GM23338 (cell line): ENCODE measurements at places on chromosomes 5 and 9.
A peak's percentile ranks its signal among the peaks of the same experiment; 100 is the strongest.

- no peak overlapping the region for H3K27ac ChIP-seq
- H3K4me3 ChIP-seq, result no peak overlapping the region
These were observed 224.7 kb downstream of the FSTL4 start for GRCh38 chr5:133387621-133388020.

- no peak overlapping the region for H3K27ac ChIP-seq
- H3K4me3 ChIP-seq, result no peak overlapping the region
- H3K36me3 ChIP-seq, result no peaks in the 10 kb centered on the region
These were observed 164.6 kb downstream of the ROR2 start for GRCh38 chr9:91785447-91785842.

DNA sequence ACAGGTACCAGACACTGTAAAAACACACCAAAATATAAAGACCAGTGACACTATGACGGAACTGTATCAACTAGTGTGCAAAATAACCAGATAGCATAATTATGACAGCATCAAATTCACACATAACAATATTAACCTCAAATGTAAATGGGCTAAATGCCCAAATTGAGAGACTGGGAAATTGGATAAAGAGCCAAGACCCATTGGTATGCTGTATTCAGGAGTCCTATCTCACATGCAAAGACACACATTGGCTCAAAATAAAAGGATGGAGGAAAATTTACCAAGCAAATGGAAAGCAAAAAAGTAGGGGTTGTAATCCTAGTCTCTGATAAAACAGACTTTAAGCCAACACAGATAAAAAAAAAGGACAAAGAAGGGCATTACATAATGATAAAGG is 416.3 kb upstream of the ZNF608 start:
- DNase-seq, result no peak
- H3K27me3 ChIP-seq, result no peaks in the 10 kb centered on the region
- no peak overlapping the region for H3K4me3 ChIP-seq

DNA sequence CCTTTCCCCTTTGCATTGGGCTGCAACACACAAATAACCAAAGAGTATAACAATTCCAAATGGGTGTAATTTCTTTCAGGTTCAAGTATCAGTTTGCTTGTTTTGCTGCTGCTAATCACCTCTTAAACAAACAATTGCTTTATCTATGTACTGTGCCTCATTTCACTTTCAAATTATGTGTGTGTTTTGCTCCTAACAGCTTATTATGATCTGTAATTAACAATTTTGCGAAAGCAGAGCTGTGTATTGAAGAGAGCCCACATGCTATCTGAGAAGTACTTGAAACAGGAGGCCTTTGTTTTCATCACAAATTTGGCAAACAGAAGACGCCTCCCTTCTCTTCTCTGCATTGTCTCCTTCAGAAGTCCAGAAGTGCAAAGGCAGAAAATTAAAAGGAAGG is 312.0 kb downstream of the TLE1 start:
- H3K4me3 ChIP-seq, result no peak overlapping the region
- no peak for DNase-seq
- H3K27ac ChIP-seq, result no peak overlapping the region
- no peaks in the 10 kb centered on the region for H3K36me3 ChIP-seq
- H3K4me1 ChIP-seq, result 0 out of 2 replicates have a peak, but pooled peaks cover 7% of the 10 kb centered on the region

- H3K4me3 ChIP-seq, result no peak overlapping the region
- H3K4me1 ChIP-seq, result peaks cover 22% of the 10 kb centered on the region
- H3K27me3 ChIP-seq, result no peaks in the 10 kb centered on the region
- no peak overlapping the region for H3K27ac ChIP-seq
These were observed 184.6 kb upstream of the DMAC1 start for GRCh38 chr9:7984203-7984602.

DNA sequence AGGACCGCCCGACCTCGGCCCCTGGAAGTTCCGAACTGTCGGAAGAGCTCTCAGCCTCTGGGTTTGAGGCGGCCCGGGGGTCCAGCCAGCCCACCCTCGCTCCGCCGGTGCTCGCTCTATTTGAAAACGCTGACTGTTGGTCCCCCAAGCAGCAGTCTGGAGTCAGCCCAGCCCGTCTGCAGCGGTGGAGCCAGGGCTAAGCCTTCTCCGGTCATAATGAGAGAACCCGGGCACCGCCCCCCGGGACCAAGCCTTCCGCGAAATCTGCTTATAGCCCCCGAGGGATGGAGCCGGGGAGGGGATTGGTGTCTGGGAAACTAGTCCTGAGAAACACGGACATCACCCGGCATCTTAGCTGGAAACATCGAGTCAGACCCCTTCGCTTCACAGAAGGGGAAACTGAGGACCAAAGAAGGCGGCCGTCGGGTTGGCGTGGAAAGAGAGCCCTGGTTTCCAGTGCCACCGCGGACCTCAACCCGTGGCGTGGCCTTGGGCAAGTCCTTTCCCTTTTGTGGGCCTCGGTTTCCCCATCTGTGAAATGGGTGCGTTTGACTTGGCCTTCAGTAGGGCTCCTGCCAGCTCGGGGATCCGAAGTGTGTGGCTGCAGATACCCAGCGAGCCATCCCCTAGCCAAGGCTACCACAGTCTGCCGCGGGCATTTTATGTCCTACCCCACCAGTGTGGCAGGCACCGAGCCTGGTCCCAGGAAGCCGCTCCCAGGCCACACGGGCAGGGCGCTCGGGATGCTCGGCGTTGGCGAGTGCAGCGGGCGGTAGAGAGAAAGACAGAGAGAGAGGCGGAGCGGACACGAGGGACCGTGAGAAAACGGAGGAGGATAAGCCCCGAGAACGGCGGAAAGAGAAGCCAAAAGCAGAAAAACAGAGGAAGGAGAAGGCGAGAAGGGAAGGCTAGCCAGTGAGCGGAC is 857 bp downstream of the ADAM19 start:
- no peak overlapping the region for H3K27ac ChIP-seq
- peak overlapping the region; percentile 80 for H3K4me3 ChIP-seq

GRCh38 chr5:16090270-16090669 is 89.3 kb downstream of the MARCHF11 start:
- H3K36me3 ChIP-seq, result no peaks in the 10 kb centered on the region
- no peak overlapping the region for H3K4me3 ChIP-seq
- no peak overlapping the region for H3K27ac ChIP-seq
- no peaks in the 10 kb centered on the region for H3K4me1 ChIP-seq
- H3K27me3 ChIP-seq, result no peaks in the 10 kb centered on the region
- peak; percentile 8 for DNase-seq

GRCh38 chr5:111752426-111752965 is 4.5 kb downstream of the NREP start:
- H3K36me3 ChIP-seq, result no peaks in the 10 kb centered on the region
- H3K27me3 ChIP-seq, result no peaks in the 10 kb centered on the region
- DNase-seq, result no peak
- no peak overlapping the region for H3K27ac ChIP-seq
- 0 out of 2 replicates have a peak overlapping the region, but pooled peaks have one; percentile 9 for H3K4me3 ChIP-seq

DNA sequence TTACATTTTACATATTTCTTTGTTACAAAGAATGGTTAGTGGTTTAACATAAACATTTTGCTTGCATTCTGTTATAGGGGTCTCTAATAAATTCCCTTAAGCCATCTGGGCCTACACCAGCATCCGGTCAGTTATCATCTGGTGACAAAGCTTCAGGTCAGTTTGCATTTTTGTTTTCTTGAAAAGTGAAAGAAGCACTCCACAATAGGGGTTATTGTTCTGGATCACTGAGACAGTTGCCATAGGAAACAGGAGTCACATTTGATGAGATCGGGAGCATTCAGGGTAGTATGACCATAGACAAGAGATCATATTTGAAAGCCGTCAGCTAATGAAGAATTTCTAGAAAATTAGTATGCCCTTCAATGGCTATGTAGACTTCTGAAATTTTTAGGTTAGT is 63.6 kb downstream of the NUP214 start:
- no peaks in the 10 kb centered on the region for H3K27me3 ChIP-seq
- no peak overlapping the region for H3K27ac ChIP-seq
- H3K4me1 ChIP-seq, result no peaks in the 10 kb centered on the region

DNA sequence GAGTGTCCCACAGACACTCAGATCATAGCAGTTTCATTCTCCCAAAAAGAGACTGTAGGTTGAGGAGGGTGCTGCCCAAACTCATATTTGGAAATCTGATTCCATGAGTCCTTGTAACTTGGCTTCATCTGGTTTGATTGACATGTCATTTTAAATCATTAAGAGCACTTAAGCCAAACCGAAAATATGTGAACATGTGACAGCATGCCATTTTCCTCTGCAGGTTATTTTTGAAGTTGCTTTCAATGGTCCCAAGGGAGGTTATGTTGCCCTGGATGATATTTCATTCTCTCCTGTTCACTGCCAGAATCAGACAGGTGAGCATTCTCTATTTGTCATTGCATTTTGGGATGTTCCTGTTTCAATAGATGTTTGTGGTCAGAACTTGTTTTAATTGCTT is 87.6 kb downstream of the MAMDC2 start:
- no peaks in the 10 kb centered on the region for H3K36me3 ChIP-seq
- no peak for DNase-seq
- no peak overlapping the region for H3K27ac ChIP-seq
- H3K4me3 ChIP-seq, result no peak overlapping the region

DNA sequence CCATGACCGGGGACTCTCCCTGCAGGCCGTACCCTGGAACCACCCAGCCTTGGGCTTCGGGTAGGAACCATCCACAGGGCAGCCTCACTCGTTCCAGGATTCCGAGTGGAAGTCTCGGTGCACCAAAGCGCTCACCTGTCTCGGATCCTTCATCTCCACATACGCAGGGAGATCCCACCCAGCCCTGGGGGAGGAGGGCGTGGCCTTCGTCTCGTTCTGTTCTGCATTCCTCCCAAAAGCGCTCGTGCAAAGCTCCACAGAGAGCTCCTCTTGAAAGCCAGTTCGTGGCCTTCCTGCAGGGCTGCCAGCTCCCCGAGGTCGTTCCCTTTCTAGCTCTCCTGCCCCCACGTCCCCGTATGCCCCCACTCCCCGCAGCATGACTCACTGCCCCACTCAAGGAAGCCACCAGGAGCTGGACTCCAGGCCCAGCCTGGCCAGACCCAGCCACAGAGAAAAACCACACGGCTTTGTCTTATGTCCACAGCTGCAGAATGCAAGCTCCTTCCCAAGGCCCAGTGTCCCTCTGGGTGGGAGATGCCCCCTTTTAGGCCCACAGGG is 65.0 kb upstream of the SARDH start:
- H3K4me1 ChIP-seq, result no peaks in the 10 kb centered on the region
- no peak for DNase-seq
- H3K27ac ChIP-seq, result no peak overlapping the region
- no peaks in the 10 kb centered on the region for H3K36me3 ChIP-seq
- no peaks in the 10 kb centered on the region for H3K27me3 ChIP-seq
- H3K4me3 ChIP-seq, result no peak overlapping the region

- peak; percentile 81 for DNase-seq
- no peaks in the 10 kb centered on the region for H3K36me3 ChIP-seq
- H3K4me1 ChIP-seq, result peaks cover 24% of the 10 kb centered on the region
- H3K27ac ChIP-seq, result no peak overlapping the region
- peak overlapping the region; percentile 65 for H3K4me3 ChIP-seq
These were observed 428 bp downstream of the SLCO4C1 start for GRCh38 chr5:102295534-102296177.

- H3K27me3 ChIP-seq, result no peaks in the 10 kb centered on the region
- no peak overlapping the region for H3K27ac ChIP-seq
- H3K4me1 ChIP-seq, result no peaks in the 10 kb centered on the region
These were observed 75.8 kb downstream of the AOPEP start for GRCh38 chr9:94802251-94802650.

DNA sequence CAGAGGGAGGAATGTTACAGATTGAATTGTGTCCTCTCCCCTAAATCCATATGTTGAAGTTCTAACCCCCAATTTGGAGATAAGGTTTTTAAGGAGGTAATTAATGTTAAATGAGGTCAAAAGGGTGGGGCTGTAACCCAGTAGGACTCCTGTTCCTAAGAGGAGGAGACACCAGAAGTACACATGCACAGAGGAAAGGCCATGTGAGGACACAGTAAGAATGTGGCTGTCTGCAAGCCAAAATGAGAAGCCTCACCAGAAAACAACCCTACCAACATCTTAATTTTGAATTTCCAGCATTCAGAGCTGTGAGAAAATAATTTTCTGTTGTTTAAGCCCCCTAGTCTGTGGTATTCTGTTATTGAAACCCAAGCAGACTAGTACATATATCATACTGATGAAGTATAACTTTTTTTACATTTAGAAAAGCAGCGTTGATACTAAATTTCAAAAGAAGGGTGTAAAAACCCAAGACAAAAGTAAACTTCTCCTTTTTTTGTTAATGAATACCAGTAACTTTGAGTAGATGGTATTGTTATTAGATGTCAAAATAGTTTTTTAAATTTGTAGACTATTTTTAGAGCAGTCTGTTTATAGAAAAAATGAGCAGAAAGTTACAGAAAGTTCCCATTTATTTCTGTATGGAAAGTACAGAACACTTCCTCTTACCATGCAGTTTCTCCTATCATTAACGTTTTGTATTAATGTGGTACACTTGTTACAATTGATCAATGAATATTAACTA is 25.1 kb downstream of the RNF180 start:
- no peaks in the 10 kb centered on the region for H3K4me1 ChIP-seq
- no peaks in the 10 kb centered on the region for H3K27me3 ChIP-seq
- no peak for DNase-seq
- H3K27ac ChIP-seq, result no peak overlapping the region
- H3K4me3 ChIP-seq, result no peak overlapping the region

DNA sequence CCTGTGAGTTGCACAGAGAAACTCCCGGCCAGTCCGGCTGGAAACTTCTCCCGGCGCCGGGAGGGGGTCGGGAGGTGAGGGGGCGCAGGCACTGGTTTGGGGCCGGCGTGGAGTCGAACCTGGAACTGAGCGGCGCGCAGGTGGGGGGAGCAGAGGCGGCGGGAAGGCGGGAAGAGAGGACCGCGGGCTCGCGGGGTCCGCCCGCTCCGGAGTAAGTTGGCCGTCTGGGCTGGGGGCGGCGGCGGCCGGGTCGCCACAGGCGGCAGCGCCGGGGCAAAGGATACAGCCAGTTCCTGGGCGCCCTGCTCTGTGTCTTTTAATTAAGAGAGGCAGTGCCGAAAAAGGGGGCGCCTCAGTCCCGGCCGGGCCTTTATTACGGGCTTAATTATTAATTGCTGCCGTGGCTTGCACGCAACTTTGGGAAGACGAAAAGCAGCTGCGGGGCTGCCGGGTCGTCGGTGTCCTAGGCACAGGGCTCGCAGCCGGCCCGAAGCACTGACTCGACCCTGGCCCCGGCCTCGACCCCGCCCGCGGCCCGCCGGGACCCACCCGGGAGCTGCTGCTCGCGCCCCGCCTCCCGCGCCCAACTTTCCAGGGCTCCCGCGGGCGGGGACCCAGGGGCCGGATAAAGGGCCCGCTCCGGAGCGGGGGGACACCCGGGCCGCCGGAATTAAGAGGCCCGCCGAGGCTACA is 1.1 kb downstream of the NTNG2 start:
- peak; percentile 39 for DNase-seq
- H3K27me3 ChIP-seq, result peaks cover 77% of the 10 kb centered on the region
- H3K27ac ChIP-seq, result no peak overlapping the region
- H3K36me3 ChIP-seq, result no peaks in the 10 kb centered on the region
- H3K4me3 ChIP-seq, result peak overlapping the region; percentile 73

DNA sequence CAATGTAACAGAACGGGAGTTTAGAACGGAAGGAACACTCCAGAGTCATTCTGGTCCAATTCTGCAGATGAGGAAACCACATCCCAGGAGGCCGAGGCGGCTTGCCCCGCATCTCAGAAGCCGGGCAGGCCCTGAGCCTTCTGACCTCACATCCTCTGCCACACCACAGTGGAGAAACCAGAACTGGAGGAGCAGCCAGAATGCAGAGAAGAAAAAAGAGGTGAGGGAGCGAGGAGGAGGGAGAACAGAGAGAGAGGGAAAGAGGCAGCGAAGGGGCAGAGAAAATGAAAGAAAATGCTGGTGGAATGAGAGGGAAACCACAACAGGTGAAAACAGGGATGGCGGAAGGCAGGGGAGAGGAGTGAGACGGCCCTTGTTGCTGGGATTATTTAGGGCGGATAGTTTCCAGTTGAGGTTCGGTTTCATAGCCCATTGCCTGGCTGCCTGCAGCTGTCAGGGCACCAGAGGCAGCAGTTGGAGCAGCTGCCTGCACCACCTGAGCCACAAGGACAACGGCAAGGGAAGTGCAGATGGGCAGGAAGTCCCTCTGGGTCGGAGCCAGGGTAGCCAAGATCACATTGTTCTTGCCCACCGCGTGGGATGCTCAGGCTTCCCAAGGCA is at the start of gene HMHB1:
Gene HMHB1 (plus strand): TSS at position 77 of the 621 bp plus-strand sequence.
- no peak for DNase-seq
- no peaks in the 10 kb centered on the region for H3K4me1 ChIP-seq
- no peak within 1 kb of the TSS for H3K27ac ChIP-seq
- no peaks in the 10 kb centered on the region for H3K27me3 ChIP-seq
